ENCODE measurements at places on chromosomes 2 and 18. TPM values are rescaled to one million over a fixed set of nuclear protein-coding genes. Genes with fewer than 3 reads are reported as not detected.

Gene CNRIP1
- total RNA-seq = 31.3 TPM

Gene GALNT5
- total RNA-seq = 7.2 TPM

Gene CLEC4F
- not detected for total RNA-seq

Gene MEP1B
- not detected for total RNA-seq

Gene SERPINB11
- not detected for total RNA-seq

Gene DNAJC5G
- total RNA-seq = not detected

Gene TWIST2
- total RNA-seq = 102 TPM

All from uterine smooth muscle cell (primary cell).